ENCODE measurements at places on chromosomes 12 and 14.

DNA sequence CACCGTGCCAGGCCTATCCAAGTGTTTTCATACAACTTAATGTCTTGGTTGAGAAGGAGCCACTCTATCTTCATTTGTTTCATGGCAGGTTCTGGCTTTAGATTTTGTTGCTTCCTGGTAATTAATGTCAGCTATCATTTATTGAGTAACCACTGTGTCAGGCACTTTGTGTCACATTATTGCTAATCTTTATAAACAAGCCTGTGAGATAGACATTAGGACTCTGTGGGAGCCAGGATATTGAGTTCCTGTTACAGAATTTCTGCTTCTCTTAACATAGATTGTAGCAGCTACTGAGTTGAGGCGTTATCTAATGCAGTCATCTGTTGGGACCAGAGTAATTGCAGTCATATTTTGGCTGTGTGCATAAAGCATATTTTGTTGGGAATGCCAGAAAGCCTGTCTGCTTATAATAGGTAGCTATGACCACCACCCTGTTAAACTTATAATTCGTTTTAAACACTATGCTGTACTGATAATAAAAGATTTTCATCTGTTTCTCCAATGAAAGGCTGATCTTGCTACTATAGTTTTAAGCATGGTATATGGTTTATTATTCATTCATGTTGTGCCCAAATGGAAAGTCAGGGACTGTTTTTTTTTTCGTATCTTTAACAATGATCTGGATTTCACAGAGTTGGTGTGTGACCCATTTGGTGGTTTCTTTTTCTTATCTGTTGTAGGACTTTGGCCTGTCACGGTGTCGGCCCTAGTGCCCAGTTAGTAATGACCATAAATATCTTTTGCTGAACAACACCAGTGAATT, 432.6 kb downstream of the PCNX1 start:
- DNase-seq, result no peak
- H3K4me3 ChIP-seq, result no peak overlapping the region
- H3K4me1 ChIP-seq, result peaks cover 2% of the 10 kb centered on the region

GRCh38 chr12:104351057-104351983, 47.8 kb downstream of the EID3 start:
- peak overlapping the region; percentile 63 for H3K27ac ChIP-seq
- H3K4me3 ChIP-seq, result no peak overlapping the region
- H3K36me3 ChIP-seq, result peaks cover 19% of the 10 kb centered on the region
- H3K27me3 ChIP-seq, result no peaks in the 10 kb centered on the region

DNA sequence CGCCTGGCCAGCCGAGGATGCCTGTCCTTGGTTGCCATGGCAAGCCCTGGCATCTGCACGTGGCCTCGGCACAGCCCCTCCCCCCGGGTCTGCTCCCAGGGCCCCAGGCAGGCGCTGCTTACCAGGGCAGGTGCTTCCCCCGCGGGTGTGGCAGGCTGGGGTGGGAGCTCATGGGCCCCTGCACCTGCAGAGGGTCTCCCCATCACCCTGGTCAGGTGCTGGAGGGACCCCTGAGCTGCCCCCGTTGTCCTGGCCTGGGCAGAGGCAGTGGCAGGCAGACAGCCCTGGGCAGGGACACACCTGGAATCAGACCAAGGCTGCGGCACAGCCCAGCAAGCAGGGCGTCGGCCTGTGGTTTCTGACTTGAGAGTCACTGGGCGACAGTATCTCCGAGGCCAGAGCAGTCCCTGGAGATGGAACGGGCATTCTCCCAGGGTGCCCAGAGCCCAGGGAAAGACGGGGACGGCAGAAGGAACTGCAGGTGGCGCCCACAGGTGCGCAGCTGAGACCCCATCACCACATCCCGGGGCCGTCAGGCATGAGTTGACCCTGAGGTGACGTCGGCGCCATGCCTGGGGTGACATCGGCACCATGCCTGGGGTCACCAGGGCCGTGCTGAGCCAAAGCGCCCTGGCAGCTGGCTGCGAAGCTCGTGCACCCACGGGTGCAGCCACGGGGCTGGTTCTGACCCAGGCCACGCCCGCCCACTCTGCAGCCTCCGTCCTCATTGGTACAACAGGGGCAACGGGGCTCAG, 56.1 kb upstream of the FBRSL1 start:
- DNase-seq, result no peak
- H3K27me3 ChIP-seq, result peaks cover 2% of the 10 kb centered on the region
- no peak overlapping the region for H3K27ac ChIP-seq
- no peak overlapping the region for H3K4me3 ChIP-seq
- H3K4me1 ChIP-seq, result no peaks in the 10 kb centered on the region

- no peak for DNase-seq
- no peaks in the 10 kb centered on the region for H3K36me3 ChIP-seq
- H3K4me1 ChIP-seq, result no peaks in the 10 kb centered on the region
- H3K4me3 ChIP-seq, result no peak overlapping the region
Observed at GRCh38 chr12:71455028-71455737, 15.6 kb downstream of the LGR5 start.

GRCh38 chr14:49092345-49092744, 493.8 kb downstream of the RPS29 start:
- H3K4me1 ChIP-seq, result no peaks in the 10 kb centered on the region
- H3K4me3 ChIP-seq, result no peak overlapping the region
- no peaks in the 10 kb centered on the region for H3K27me3 ChIP-seq
- no peaks in the 10 kb centered on the region for H3K36me3 ChIP-seq

DNA sequence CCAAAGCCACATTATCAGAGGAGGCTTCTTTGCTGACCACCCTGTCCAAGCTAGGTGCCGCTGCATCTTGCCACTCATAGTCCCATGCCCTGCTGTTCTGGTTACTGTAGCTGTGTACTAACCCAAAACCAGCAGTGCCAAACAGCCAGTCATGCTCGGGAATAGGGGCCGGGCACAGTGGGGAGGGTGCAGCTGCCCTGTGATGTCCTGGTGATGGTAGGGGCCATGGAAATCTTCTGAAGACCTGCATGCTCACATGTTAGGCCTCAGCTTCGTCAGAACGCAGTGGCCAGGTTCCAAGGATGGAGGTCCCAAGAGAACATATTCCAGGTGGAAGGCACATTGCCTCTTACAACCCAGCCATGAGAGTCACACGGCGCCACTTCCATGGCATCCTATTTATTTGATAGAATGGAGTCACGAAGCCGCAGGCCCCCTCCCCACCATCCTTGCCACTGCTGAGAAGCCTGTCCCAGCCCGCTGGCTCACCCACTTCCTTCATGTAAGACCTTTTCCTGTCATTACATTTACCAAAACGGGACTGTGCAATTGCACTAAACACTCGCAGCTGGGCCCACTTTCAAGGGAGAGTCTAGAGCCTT, 48.5 kb downstream of the FAM222A start:
- H3K36me3 ChIP-seq, result no peaks in the 10 kb centered on the region
- H3K27me3 ChIP-seq, result no peaks in the 10 kb centered on the region
- no peaks in the 10 kb centered on the region for H3K4me1 ChIP-seq
- no peak overlapping the region for H3K4me3 ChIP-seq

- H3K36me3 ChIP-seq, result no peaks in the 10 kb centered on the region
- H3K4me3 ChIP-seq, result no peak overlapping the region
- no peak overlapping the region for H3K27ac ChIP-seq
- no peaks in the 10 kb centered on the region for H3K27me3 ChIP-seq
Observed at GRCh38 chr12:21913823-21914222, 27.4 kb downstream of the ABCC9 start.

DNA sequence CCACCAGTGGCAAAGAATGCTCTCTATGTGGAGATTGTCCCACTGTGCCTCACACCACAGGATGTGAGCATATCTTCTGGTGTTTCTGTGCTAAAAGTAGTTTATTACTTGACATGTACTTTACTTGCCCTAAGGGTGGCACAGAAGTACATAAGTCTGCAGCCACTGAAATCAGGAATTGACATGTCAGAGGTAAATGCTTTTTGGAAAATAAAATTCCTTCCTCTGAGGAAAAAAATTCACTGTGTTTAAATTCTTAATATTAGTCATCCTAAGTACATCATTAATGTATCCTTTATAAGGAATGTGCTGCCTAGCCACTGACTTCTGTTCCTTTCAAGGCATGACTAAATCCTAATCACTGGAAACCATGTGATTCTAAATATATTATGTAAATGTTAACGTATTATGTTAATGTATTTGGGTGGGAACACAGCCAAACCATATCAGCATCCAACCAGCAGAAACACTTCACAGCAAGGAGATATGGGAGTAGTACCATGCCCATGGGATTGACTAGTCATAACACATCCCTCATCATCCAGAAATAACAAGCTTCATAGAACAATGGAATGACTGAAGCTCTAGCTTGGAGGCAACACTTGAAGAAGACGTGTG, 239.7 kb upstream of the PPFIA2 start:
- no peaks in the 10 kb centered on the region for H3K27me3 ChIP-seq
- no peak overlapping the region for H3K27ac ChIP-seq
- H3K4me1 ChIP-seq, result peaks cover 3% of the 10 kb centered on the region
- no peak for DNase-seq
- no peak overlapping the region for H3K4me3 ChIP-seq
- H3K36me3 ChIP-seq, result no peaks in the 10 kb centered on the region

- H3K27ac ChIP-seq, result peak overlapping the region; percentile 19
- no peaks in the 10 kb centered on the region for H3K36me3 ChIP-seq
- H3K4me1 ChIP-seq, result no peaks in the 10 kb centered on the region
- H3K27me3 ChIP-seq, result no peaks in the 10 kb centered on the region
- H3K4me3 ChIP-seq, result no peak overlapping the region
Observed at GRCh38 chr12:15688202-15688736, 100.9 kb downstream of the EPS8 start.

DNA sequence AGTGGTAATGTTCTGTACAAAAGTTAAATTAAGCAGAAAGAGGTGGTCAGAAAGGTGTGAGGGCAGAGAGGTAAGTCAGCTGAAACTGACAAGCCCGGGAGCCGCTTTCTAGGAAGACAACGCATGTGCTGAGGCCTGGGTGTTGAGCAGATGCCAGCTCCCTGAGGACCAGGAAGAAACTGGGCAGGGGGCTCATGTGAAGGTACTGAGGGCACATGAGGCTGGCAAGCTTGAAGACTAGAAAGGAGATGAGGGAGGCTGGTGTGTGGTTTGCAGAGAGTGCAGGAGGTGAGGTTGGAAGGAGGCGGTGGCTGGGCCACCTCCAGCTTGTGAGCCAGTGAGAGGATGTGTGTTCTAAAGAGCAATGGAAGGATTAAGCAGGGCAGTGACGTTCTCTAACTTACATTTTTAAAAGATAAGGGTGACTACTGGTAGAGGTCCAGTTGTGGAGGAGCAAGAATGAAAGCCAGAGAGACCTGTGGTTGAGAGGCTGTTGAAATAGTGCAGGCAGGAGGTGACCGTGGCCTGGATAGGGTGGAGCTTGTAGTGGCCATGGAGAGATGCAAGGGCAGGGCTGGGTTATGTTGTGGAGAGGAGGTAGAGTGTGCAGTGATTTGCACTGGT, 29.1 kb downstream of the ZNF664 start:
- H3K36me3 ChIP-seq, result peaks cover 6% of the 10 kb centered on the region
- no peak for DNase-seq
- no peak overlapping the region for H3K4me3 ChIP-seq

Measured in aorta (tissue), 5 donors.